Spinal cord (tissue), 10 donors: ENCODE measurements at places on chromosomes 5 and 9.

DNA sequence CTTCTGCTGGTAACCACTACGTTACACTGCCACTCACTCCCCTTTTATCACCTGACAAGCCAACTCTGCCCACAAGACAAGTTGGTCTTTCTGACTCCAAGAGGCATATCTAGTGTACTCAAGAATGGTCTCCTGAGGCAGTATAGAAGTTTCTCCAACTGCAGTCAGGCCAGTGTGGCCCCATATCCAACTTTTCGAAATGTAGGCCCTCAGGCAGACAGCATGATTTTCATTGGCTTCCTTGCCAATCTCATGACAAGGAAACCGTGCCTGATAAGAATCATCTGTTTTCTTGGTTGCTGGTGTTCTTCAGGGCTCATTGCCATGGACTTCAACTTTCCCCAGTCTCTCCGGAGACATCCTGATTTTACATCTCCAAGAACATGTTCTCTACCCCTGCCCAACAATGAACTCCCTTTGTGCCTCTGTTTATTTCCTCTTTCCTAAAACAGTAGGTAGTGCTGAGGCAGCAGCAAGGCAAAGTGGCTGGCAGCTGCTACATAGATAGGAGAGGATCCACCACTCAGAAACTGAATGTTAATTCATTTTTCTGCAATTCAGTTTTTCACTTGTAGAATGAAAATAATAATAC is 62.6 kb upstream of the SEMA6A start:
- DNase-seq: no peak

DNA sequence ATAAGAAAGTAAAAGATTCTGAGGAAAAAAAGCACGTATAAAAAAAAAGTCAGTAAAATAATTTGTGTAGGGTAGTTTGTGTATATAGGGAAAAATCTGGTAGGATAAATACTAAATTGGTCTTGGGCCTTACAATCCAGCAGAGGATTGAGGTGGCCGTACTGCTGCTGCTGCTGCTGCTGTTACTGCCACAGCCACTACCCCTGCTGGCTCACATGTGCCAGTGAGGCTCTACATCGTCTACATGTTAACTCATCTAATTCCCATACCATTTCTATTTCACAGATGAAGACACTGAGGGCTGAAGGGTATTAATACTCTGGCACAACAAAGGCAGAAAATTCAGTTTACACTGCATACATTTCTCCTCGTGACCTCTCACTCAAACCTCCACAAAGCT is 928.5 kb downstream of the TLE4 start:
- DNase-seq: no peak

DNA sequence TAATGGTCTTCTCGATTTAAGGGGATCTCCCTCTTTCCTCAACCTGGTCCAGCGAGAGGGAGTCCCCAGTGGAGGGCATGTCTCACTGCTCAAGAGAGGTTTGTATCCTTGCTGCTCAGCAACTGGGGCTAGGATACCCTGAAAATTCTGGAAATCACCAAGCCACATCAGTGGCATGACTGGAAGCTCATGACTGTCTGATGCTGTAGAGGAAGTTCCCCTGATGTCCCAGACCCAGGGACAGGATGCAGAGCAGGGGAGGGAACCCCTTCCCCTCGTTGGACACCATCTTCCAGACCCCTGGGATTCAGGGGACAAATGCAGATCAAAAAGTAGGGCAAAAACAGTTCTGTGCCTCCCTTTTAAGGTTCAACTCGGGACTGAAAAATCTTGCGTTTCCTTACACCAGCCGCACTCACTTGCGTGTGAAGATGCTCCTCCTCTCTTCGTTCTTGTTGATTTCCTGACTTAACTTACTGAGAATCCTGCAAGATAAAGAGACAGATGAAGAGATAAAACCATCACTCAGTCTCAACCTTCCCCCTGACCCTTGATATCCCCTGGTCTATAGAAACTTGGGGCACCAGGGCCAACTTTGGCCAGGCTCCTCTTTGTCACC is 22.1 kb downstream of the LCP2 start:
- DNase-seq: no peak

DNA sequence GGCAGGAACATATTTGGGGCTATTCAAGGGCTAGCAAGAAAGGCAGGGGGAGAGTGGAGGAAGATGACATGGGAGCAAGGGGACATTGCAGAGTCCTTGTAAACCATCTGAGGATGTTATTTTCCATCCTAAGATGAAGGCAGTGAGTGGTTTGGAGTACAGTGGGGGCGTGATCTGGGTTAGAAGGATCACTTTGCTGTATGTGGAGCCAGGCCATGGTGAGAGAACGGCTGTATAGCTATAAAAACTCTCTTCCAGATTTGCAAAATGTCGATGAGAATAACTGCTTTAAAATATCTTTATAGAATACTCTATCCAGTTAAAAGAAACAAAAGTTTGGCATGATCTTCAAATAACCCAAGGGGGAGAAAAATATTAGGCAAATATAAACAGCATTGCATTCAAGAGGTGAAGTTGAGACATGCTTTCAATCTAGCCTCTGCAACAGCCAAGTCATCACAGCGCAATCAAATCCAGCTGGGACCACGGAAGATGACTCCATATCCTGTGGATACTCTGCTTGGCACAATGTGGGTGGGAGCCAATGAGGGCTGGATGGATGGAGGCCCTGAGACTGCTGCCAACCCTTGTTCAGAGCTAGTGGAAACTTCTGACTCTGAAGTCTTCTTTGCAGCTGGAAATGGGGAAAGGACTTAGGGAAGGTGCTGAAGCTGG is 111.5 kb upstream of the BASP1 start:
- peak; percentile 38 for DNase-seq

DNA sequence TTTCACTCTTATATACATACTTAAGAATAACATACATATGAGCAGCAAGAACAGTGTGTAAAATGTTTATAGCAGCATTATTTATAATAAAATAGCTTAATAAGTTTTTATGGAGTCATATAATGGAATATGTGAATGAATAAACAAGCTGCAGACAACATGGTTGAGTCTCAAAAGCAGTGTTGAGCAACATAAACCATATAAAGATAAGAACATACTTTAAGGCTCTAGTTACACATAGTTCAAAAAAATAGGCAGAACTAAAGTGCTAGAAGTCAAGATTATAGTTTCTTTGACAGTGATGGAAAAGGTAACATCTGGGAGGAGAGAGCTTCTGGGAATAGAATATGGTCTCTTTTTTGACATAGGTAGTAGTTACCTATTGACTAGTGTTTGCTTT is 53.7 kb upstream of the ADAMTS19 start:
- DNase-seq: no peak

DNA sequence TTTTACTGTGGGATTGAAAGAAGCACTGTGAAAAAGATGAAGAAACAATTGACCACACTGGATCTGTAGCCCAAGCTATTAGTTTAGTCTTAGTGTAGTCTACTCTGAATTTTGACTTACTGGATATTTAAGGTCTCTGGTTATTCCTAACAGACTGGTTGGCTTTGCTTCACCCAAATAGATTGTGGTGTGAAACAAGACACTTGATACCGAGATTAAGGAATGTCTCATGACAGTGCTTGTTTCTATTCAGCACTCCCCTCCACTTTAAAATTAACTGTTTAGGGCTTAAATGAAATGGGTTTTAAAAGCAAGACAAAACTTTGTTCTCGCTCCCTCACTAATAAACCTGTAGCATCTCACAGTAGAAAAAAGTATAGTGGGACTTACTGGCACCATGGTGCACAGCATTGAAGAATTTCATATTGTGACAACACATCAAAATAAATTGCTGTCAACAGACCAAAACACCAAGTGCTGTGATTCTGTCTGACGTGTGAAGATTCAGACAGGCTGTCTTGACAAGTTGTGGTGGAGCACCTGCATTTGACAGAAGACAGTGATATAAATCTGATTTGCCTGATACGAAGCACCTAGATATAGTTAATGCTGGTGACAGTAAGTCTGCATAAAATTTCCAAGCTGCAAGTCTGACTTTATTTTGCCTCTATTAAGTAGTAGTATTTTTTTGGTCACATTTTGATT is 73.1 kb downstream of the PBX3 start:
- DNase-seq: no peak

DNA sequence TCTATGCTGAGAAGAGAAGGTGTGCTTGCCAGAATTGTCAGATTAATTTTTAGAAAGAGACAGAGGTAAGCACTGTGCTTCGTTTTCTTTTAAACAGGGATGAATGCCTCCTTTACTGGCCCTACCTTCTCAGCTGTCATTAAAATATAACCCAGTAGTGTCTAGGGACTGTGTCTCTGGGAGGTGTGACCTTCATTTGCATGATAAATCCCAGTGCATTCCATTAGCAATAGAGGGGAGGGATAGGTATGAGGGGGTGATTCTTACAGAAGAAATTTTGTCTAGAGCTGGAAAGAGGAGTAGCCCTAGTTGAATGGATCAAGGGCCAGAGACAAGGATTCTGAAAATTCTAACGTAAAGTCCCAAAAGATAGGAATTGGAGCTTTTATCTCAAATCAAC is 351.5 kb downstream of the BNC2 start:
- DNase-seq: no peak

DNA sequence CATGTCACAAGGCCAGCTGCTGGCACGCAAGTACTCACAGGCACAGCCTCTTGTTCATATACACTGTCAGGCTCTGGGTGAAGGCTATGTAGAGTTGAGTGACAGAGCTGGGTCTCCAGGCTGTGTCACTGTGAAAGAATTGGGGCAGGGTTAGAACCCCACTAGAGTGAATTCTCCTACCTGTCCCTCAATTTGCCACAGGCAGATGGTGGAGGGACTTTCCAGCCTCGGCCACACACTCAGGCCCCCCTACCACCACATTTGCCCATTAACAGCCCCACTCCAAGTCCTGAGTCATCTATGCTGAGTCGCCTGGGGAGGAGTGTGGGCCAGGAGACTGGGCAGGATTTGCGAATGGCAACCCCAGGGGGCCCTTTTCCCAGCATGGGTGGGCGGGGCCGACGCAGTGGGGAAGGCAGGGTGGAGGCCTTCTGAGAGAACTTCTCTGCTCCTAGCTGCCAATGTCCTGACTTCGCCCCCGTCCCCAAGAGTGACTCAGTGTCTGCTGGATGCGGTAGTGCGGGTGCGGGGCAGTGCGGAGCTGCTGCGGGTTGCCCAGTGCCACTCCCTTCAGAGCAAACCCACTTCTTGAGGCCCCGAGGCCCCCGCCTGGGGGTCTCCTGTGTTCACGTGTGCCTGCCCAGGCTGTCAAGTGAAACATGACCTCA is 50.3 kb upstream of the PSD2 start:
- no peak for DNase-seq
